ENCODE measurements at places on chromosomes 11 and 22.
A peak's percentile ranks its signal among the peaks of the same experiment; 100 is the strongest.

DNA sequence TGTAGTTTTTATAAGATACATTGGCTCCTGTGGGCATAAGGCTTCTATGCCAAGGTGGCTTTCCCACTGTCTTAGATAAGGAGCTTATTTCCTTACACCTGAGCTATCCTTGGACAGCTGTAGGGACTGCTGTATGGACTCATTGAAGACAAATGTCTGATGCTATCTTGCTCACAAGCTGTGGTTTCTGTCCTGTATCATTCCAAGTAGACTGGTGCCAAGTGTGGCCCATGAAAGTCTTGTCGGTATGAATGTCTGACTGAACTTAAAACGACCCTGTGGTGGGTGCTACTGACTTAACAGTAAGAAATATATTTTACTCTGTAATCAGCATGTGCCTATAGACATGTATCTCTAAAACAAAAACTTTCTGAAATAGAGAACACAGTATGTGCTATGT is 45.0 kb downstream of the LARGE2 start:
- DNase-seq = no peak

- DNase-seq = peak; percentile 47
Observed at GRCh38 chr11:128039140-128040021, 548.0 kb downstream of the ETS1 start.

DNA sequence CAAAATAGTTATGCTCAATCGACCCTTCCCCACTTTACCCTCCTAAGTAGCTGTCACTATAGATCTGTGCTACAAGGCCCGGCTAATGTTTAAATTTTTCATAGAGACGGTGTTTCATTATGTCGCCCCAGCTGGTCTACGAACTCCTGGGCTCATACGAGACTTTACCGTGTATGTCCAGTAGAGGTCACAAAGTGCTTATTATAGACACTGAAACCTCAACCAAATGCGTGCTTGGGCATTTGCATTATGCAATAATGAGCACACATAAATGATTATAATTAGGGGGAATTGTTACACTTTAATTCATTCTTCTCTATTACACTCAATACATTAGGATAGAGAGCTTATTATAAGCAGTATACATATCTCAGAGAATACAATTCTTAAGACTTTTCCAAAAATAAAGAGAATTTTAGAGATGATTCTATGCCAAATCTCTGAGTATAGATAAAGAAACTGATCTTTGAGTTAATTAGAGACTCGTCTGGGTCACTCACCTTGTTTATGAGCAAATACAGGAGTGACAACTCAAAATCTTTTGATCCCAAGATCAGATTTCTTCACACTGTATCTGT is 12.5 kb upstream of the MRPL16 start:
- DNase-seq = no peak

- DNase-seq = no peak
Observed at GRCh38 chr22:43313244-43313889, 29.8 kb downstream of the SCUBE1 start.

DNA sequence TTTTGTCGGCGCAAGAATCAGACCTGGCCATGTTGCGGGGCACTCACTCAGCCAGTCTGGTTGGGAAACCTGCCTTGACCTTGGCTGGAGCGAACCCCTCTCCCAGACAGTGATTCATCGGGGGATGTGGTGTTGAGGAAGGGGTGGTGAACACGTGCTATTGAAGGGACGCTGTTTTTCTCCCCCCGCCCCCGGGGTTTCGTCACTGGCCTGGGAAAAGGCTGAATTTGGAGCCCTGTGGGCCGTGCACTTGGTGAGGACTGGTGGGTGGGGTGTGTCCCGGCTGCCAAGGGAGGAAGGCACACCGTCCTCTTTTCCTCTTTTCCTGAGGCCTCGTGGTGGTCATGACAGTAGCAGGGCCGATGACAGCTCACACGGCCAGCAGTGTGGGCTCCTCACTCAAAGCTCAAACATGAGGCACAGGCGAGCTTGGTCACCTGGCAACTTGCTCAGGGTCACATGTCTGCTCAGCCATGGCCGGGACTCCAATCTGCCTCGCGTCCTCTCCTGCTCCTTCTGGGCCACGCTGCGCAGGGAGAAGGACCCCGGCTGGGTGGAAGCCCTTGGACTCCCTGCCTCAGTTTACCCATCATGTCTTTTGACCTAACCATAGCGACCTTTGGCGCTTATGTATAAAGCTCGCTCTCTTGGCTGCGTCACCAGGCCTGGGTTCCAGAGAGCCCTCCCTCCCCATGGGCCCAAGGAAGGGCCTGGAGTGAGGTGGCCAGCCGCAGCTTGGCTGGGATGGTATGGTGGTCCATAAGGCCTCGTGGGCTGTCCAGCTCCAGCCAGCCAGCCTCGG is 49.4 kb downstream of the SMIM38 start:
- no peak for DNase-seq

DNA sequence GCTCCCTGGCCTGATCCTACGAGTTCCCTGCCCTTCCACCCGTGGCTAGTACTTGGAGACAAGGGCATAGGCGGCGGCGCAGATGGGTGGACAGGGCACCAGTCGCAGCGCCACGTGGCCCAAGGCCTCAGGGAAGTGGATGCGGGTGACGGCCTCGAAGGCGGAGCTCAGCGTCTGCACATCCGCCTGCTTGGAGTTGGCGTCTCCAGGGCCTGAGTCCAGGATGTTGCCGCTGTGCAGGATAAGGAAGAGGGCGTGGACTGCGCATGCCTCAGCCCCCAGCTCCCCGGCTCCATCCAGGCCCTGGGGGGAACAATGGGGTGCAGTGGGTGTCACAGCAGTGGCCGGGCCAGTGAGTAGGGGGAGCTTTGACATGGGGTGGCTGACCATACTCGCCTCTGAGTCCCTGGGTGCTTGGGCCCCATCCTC is 6.6 kb downstream of the PITPNM1 start:
- no peak for DNase-seq

- DNase-seq = no peak
Observed at GRCh38 chr11:79285756-79286155, 155.1 kb downstream of the TENM4 start.

Measured in stimulated activated CD4-positive, alpha-beta T cell treated with anti-CD3 and anti-CD28 coated beads, Interleukin-12 subunit alpha, Interleukin-12 subunit beta, amount 100 ng/mL, for 24 hours (primary cell).